Activated naive CD4-positive, alpha-beta T cell (primary cell): ENCODE measurements at places on chromosomes 5 and 9.

GRCh38 chr5:9594913-9595312 is 35.2 kb downstream of the TAS2R1 start:
- DNase-seq, result no peak

DNA sequence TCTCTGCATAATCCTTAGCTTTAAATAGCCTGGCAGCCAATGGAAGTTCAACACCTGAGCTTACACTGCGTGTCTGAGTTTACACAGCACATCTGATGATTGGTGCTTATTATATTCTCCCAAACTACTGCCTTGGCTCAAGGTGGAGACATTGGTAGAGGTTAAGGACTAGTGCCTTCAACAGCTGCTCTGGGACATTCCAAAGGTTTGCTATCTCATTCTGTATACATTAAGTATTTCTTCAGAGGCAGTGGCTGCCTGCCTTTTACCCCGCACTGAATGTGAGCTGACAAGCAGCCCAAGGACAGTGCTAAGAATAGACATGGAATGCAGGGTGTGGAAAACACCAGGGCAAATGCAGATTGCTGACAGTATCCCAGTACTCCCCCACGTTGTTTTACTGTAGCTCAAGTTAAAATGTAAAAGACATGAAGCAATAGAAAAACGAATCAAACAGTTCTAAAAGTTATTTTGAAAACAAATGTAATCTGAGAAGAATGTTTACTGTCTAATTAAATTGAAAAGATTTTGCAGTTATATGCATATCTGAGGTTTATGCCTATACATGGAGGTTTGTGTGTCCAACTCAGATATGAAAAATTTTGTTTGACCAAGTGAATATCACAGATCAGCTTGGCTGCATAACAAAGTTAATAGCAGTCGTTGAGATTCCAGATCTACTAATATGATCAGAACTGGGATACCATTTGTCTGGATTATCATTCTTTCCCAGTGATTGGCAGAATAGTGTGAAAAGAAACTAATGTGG is 1.8 kb downstream of the HSPB3 start:
- DNase-seq, result no peak

DNA sequence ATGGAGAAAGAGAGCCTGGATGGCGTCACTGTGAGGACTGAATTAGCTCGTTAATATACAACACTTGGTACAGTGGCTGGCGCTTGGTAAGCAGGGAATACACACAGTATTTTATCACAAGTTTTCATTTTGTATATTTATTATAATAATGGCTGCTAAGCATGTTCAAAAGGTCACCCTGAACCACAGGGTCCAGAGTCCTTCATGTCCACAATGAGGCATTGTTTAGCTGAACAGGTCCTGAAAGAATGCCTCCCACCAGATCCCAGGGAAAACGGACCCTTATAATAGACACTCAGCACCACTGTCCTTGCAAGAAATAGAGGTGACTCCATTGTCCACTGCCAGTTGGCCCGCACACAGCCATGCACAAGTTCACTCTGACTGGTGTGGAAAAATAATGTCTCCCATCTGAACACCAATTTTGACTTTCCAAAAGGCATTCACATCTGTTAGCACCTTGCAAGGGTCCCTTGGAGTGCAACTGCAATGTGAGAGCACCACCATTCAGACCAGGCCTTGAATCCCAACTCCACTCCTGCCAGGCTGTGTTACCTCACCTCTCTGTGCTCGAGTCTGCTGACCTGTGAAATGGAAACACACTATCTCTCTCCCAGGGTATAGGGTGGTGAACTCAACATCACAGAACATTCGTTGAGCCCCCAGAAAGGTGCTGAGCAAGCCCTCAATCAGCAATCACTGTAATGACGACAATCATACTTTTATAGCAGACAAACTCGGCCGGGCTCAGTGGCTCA is 3.9 kb downstream of the VDAC1 start:
- DNase-seq, result no peak

DNA sequence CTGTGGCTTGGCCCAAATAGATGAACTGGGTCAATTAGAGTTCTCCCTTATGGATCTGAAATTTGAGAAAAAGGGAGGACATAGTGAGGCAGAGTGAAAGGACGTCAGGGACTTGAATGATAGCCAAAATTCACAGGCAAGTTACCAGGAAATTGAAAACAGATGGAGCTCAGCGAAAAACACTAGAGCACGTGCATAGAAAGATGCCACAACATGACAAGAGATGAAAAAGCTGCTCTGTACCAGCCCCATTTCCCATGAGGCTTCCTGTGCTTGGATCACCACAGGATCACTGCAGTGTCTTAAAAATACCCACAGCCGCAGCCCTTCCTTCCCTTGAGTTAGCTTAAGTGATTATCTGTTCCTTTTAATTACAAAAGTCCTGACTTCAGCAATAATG is 39.0 kb upstream of the HOMER1 start:
- DNase-seq, result no peak

DNA sequence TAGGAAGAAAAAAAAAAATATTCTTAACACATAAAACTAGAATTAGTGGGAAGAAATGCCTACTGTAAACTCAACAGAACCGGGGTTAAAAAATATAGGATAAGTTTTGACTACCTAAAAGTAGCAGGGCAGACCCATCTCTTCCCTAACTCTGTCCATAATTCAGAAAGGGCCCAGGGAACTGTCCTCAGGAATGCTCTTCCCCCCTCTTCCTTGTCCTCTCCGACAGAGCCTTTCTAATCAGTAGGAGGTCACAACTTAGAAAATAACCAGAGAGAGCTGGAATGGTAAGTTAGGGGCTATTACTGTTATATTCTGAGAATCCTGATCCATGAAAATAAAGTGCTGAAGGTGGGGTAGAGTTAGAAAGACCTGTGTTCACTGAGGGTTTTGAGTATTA is 22.2 kb downstream of the PIK3R1 start:
- no peak for DNase-seq

DNA sequence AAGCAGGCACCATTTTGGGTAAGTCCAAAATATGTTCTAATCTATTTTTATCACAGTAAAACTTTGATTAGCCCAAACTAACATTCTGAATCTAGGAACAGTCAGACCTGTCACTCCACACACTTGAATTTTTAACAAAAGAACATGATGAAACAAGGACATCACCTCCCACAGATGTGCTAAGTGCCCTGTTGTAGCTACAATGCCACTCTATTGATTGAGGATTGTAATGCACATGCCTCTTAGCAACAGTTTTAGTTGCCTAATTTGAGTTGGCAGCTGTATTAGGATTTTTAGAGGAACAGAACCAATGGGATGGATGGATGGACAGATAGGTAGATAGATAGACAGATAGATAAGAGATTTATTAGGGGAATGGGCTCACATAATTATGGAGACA is 20.3 kb upstream of the RNF20 start:
- DNase-seq, result no peak

DNA sequence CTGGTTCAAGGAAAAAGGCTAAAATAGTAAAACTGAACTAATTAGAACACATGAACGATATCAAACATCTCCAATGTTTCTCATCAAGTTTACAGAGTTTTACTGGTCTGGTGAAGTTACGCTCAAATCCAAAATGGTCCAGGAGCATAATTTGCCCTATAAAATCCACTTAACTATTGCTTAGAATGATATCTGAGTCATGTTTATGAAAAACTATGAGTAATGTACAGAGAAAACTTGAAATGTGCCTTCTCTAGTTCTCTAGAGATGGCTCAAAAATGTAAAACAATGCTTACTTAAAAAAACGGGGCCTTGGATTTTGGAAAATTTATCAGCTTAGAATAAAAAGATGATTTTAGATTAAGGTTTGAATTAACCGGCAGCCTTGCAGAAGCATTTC is 108.1 kb downstream of the FBXW11 start:
- DNase-seq, result no peak

GRCh38 chr9:94860678-94861588 is 134.4 kb downstream of the AOPEP start:
- DNase-seq, result peak; percentile 29

- no peak for DNase-seq
Measured at GRCh38 chr5:83265318-83265717, 188.0 kb downstream of the XRCC4 start.

- no peak for DNase-seq
Measured at GRCh38 chr5:132651838-132652469, 6.0 kb upstream of the IL13 start.

DNA sequence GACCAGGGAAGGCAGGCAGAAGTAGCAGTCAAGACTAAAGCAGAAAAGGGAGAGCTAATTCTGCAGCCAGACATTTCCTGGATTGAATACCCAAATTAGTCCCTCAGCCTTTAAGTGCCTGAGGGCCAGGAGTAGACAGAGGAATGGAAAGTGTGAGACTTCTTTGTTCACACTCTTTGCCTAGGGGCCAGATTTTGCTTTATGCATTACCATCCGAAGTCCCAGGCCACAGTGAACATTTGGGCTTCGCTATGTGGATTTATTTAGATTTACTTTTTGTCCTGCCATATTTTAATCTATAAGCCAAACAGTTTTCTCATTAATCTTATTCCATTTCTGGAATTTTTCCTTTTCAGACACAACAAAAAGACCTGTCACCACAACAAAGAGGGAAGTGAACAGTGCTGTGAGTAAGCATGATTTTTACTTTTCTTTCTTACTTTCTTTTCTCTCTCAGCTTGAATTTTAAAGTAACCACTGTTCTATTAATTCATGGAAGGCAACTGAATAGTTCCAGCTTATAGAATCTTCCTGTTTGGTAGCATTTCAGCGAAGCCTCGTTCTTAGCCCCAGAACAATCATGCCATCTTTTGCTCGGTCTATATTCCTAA is 52.6 kb downstream of the PDCD1LG2 start:
- no peak for DNase-seq

DNA sequence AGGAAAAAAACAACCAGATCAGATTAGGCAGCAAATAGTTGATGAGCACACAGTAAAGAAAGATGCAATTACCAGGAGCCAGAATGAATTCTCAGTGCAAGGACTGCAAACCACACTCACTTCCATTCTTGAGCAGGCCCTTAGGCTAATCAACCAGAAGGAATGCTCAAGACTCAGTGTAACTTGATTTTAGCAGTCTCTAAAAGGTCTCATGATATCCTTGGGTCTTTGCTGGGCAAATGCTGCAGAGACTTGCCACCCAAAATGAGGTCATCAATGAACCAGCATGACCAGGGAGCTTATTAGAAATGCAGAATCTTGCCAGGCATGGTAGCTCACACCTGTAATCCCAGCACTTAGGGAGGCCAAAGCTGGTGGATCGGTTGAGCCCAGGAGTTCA is 20.1 kb upstream of the TMEM245 start:
- no peak for DNase-seq

GRCh38 chr9:89883401-89884341 is 278.9 kb downstream of the GADD45G start:
- no peak for DNase-seq

- DNase-seq, result no peak
Measured at GRCh38 chr5:133478199-133478985, 133.9 kb downstream of the FSTL4 start.

GRCh38 chr5:118043531-118043930 is 944.8 kb downstream of the DTWD2 start:
- DNase-seq, result no peak

DNA sequence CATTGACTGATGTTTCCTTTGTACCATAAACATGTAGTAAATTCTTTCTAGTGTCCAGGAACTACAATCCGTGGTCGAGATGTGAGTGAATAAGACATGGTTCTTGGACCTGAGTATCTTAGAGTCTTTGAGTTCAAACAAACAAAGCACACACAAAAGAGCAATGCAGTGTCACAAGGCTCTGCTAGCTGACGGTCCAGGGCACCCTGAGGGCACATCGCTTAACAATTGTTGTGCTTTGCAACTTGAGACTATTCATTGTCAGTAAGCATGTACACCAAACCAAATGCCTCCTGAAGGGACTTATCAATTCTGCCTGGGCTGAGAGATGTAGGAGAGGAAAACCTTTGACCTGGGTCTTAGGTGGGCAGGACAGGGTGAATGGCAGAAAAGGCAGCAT is 84.8 kb downstream of the CAMK4 start:
- no peak for DNase-seq

GRCh38 chr9:20884985-20885593 is 146.4 kb downstream of the HACD4 start:
- peak; percentile 35 for DNase-seq

- DNase-seq, result no peak
Measured at GRCh38 chr5:148978370-148979082, 84.3 kb downstream of the SH3TC2 start.

GRCh38 chr5:172875505-172876279 is 41.6 kb downstream of the ERGIC1 start:
- DNase-seq, result no peak

DNA sequence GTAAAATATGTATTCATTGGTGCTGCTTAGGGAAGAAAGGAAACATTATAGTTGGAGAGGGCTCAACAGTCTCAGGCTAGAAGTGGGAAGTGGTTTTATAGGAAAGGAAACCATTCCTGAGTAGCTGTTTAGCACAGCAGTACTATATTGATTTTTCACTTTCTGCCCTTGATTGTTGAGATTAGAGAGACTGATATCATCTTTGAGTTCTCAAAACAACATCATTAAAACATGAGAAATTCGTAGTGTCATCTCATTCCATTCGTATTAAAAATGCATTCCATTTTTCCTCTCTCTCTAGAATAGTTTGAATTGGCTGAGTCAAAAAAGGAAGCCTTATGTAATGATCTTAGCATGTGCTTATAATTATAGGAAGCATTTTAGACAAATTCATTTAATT is 14.1 kb downstream of the POLR3G start:
- DNase-seq, result no peak

DNA sequence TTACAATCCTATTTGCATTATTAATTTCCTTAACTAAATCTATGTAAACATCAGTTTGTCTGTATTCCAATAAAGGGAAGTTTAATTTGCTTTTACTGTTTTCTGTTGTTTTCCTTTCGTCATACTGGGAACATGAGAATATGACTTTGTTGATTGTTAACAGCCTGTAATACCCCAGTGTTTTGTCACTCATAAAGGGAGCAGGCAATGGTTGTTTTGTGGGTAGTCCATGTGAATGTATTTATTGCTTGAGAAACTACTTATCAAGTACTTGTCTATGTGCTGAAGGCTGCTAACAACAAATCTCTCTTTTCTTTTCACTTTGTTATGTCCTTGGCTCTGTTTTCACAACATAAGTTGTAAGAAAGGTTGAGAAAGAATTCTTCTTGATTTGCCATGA is 1070.2 kb upstream of the ACO1 start:
- DNase-seq, result no peak

- DNase-seq, result no peak
Measured at GRCh38 chr9:90985631-90986030, 184.0 kb downstream of the SYK start.

GRCh38 chr9:101478906-101479305 is 43.3 kb upstream of the ALDOB start:
- no peak for DNase-seq

GRCh38 chr5:96115147-96115807 is 153.6 kb upstream of the ELL2 start:
- DNase-seq, result no peak

DNA sequence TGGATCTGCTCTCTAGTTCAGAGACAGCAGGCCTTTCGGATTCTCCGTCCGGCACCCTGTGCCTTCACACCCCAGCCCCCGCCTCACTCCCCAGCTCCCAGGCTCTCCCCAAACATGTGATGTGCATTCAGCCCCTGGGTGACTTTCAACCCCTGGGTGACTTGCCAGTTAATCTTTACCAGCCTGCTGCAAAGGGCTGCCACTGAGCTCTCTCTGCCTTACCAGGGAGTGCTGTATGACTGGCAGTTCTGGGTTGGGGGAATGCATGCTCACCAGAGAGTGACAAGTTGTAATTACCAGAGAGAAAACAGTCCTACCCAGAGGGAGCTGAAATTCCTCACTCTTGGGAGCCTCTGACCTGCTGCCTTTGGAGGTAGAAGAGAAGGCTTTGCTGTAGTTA is 4.9 kb upstream of the ADRA1B start:
- DNase-seq, result no peak

GRCh38 chr9:136886610-136887597 is 588 bp downstream of the TRAF2 start:
- peak; percentile 72 for DNase-seq

GRCh38 chr9:115192280-115192679 is 74.3 kb upstream of the TNC start:
- no peak for DNase-seq
